NCI-H2029 treated with DMSO at 0.1 percent for 48 hours (cell line): ENCODE measurements at places on chromosomes 7 and 10.
A peak's percentile ranks its signal among the peaks of the same experiment; 100 is the strongest.

DNA sequence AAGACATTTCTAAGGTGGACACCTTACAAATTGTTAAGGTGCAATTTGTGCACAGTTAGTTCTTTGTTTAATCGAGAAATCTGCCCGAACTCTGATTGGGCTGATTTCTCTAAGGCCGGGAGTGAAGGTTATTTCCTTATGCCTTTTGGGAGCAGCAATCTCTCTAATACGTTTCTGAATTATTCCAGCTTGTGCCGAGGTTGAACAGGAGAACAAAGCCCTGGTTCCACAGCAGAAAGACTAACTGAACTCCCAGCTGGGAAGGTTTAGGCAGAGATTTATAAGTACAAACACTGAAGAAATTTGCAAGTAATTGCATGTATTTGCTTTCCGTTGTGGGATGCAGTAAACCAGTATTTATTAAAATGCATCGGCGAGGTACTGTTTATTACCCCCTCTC lies 116.8 kb downstream of the GLI3 start:
- DNase-seq: no peak

- no peak for DNase-seq
Measured at GRCh38 chr10:13673156-13673555, 86.4 kb downstream of the PRPF18 start.

GRCh38 chr10:93079663-93080349 lies 6.1 kb downstream of the CYP26A1 start:
- no peak for DNase-seq

- DNase-seq: no peak
Measured at GRCh38 chr7:152511736-152512135, 75.9 kb upstream of the KMT2C start.

DNA sequence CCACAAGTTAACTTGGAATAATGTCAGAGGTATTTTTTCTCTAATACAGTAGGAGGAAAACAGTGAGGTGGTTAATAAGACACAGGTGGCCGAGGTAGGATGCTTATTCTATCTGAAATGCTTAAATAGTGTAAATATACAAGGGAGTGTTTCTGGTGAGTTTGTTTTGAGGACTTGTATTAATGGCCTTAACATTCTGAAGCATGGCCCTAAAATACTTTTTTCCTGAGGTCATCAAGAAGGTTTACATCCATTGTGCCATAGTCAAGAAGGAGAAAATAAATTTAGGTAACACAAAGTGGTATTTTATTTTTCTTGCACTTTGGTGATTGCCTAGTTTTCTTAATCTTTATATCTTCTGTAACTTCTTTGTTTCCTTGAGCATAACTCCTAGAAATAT lies 18.8 kb downstream of the GNAI1 start:
- no peak for DNase-seq

GRCh38 chr7:96667026-96667425 lies 42.6 kb downstream of the SEM1 start:
- DNase-seq: no peak

DNA sequence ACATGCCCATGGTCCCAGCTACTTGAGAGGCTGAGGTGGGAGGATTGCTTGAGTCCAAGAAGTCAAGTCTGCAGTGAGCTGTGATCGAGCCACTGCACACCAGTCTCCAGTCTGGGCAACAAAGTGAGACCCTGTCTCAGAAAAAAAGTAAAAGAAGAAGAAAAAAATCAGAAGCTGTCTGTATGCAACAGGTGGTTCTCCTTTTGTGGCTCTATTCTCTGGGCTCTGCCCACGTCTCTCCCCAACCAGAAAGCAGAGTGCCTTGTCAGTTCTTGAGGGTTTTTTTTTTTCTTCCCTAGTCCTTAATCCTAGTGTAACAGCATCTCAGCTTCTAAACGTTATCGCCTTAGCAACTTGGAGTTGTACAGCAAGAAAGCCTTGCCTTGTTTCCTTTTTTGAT lies 89.5 kb downstream of the PRKCQ start:
- DNase-seq: no peak

DNA sequence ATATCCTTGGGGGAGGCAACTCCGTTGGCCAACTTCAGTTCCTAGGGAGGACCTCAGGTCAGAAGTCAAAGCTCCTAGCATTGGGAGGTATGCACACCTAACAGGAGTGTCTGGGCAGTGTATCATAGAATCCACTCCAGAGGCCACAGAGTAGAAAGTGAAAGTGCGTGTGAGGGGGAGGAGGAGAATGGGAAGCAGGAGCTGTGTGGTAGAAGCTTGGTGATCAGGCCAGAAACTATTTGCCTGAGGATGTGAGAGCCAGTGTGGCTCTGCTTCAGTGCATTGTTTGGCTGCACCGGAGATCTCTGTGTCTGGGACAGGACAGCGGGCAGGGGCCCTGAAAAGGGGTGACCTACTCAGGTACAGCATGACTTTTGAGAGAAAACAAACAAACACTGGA lies 557.4 kb upstream of the VSTM2A start:
- no peak for DNase-seq

- DNase-seq: no peak
Measured at GRCh38 chr7:157494506-157495176, 157.8 kb downstream of the DNAJB6 start.

- no peak for DNase-seq
Measured at GRCh38 chr7:105244594-105244993, 144.1 kb downstream of the SRPK2 start.

DNA sequence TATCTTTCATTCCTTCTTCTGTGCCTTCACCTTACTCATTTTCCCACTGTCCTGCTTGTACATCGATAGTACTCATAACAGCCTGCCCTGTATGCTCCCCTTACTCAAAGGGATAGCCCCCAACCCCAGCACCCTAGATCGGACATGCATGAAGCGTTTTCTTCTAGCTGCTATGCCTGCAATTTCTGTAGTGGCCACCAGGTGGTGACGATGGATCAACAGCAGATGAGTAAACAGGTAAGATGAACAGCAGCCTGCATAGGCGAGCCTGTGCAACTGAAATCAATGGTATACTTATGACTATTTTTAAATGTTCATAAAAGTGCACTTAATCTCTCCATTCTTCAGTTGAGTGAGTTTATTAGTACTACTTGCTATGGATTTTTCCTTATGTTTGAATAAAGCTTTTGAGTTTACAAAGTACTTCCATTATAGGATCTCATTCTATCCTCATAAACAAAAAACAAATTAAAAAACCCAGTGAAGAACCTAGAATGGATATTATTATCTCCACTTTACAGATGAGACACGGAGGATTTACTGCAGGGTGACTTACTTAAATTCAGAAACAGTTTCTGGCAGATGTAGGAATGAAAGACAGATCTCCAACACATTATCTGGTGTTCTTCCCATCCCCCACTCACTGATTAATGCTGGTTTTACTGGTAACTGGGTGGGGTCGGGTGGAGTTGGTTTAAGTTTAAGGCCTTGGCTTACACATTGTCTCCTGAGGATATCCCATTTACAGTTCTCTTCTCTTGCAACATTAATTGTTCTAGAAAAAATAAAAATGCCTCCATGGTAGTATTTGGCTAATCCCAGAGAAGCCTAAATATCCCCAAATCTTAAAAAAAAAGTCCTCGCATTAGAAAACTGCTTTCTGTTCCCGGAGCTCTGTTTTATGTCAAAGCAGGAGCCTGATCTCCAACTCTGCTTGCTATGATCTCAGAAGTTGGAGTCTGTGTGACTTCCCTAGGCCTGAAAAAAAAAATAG lies 222.1 kb downstream of the GLI3 start:
- no peak for DNase-seq

DNA sequence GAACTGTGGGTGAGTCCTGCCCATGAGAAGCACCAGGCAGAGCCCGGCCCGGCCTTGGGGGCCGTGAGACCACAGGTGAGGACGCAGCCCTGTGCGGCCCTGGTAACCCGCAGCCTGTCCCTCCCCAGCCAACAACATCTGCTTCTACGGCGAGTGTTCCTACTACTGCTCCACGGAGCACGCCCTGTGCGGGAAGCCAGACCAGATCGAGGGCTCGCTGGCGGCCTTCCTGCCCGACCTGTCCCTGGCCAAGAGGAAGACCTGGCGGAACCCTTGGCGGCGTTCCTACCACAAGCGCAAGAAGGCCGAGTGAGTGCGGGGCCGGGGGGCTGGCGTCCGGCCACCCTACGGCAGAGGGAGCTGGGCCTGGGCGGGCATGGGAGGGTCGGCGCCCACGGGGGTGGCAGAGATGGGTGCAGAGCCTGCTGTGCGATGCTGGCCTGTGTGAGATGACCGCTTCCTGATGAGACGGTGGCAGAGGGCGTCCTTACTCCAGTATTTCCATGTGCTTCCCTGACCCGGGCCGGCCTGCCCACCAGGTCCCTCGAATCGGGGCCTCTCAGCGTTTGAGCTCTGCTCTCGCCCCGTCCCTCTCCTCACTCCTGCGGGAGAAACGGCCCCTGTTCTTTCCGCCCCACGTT lies 34.1 kb upstream of the FOXL3 start:
- DNase-seq: no peak

DNA sequence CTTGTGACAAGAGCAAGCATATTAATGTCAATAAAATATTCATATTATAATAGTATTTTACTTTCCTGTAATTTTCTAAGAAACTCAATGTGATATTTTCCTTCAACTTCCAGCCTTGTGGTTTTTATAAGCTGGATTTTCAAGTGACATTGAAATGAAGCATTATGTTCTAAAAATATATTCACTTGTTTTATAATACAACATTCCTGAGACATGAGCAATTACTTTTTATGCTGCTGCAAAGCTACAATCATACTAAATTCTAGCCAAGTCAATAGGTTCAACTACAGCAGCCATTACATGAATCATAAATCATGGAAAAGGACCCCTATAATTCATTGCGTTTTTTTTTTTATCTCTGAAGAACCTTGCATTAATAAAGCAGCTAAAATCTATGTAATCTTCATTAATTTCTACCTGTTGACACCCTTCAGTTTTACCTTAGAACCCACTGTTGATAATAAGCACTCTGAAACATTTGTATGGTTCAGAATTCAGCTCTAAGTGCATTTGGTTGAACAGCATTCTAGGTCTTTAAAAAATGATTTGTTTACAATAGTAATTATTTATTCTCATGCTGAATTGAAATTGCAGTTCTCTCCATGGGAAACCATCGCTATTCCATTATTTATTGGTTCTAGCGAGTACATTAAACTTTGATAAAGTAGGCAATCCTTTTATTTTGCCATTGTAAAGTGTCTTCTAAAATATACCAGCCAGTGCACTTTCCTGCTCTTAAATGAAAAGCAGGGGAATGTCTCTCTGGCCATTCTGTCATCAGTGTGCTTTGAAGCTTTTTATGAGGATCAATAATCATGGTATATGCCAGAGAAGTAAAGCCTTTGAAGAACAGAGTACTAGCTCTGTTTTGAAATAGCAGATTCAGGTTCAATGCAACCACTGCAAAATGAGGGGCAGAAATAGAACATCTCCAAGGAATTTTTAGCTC lies 132.6 kb downstream of the GNAT3 start:
- DNase-seq: no peak

GRCh38 chr10:28054228-28054860 lies 55.5 kb upstream of the ODAD2 start:
- no peak for DNase-seq

DNA sequence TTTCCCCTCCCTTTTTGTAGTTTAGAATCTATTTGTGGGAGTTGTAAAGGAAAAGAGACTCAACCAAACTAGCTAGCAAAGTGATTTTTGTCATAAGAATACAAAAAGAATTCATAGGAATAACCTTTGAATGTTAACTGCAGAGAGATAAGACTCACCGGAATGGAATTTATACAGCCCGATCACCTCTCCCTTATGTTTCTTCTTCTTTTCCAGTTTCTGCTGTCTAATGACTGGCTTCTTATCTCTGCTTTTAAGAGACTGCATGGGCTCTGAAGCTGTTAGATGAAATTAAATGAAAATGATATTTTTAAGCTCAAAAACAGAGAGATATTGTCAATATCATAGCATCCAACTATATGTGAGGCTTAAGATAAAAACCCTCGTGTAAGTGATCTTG lies 1095.9 kb downstream of the REEP3 start:
- no peak for DNase-seq

- DNase-seq: no peak
Measured at GRCh38 chr10:72243822-72244437, 27.9 kb upstream of the ASCC1 start.

GRCh38 chr7:104983076-104983577 lies 30.9 kb upstream of the KMT2E start:
- DNase-seq: peak; percentile 68

- DNase-seq: no peak
Measured at GRCh38 chr7:67786021-67786420, 789.4 kb downstream of the TYW1 start.

GRCh38 chr10:34580643-34581042 lies 234.5 kb downstream of the PARD3 start:
- no peak for DNase-seq

- DNase-seq: no peak
Measured at GRCh38 chr7:120586571-120586970, 271.4 kb downstream of the TSPAN12 start.

- no peak for DNase-seq
Measured at GRCh38 chr10:126661841-126662515, 8.5 kb downstream of the C10orf90 start.

GRCh38 chr7:35025369-35025870 lies 11.9 kb downstream of the DPY19L1 start:
- no peak for DNase-seq
